ENCODE measurements at places on chromosomes 5 and 9.

- no peak for DNase-seq
Measured at GRCh38 chr5:150082889-150083288, 3.5 kb downstream of the CSF1R start.

DNA sequence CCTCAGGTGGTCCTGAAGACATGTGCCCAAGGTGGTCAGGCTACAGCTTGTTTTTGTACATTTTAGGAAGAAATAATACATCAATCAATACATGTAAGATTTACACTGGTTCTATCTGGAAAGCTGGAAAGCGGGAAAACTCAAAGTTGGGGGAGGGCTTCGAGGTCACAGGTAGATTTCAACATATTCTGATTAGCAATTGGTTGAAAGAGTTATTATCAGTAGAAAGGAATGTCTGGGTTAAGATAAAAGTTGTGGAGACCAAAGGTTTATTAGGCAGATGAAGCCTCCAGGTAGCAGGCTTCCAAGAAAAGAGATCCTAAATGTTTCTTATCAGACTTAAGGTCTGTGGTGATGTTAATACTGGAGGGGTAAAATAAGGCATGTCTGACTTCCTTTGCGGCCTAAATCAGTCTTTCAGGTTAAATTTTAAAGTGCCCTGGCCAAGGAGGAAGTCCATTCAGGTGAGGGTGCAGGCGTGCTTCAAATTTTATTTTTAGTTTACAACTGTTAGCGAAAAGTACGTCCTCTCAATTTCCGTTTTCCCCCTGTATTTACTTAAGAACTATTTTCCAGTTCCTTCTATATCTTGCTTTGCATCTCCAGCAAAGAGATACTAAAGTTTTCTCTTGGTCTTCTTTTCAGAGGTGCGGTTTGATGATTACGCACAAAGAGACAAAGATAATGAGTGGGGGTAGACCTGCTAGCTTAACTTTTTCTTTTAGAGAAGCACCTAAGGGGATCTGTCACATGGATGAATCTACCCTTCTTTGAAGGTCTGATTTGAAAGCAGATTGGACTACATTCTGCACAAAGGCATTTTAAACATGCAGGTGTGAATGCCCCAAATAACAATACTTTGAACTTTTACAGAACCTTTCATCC lies 578.6 kb downstream of the RAB3C start:
- DNase-seq: no peak

- DNase-seq: no peak
Measured at GRCh38 chr9:5714501-5715401, 85.8 kb downstream of the RIC1 start.

DNA sequence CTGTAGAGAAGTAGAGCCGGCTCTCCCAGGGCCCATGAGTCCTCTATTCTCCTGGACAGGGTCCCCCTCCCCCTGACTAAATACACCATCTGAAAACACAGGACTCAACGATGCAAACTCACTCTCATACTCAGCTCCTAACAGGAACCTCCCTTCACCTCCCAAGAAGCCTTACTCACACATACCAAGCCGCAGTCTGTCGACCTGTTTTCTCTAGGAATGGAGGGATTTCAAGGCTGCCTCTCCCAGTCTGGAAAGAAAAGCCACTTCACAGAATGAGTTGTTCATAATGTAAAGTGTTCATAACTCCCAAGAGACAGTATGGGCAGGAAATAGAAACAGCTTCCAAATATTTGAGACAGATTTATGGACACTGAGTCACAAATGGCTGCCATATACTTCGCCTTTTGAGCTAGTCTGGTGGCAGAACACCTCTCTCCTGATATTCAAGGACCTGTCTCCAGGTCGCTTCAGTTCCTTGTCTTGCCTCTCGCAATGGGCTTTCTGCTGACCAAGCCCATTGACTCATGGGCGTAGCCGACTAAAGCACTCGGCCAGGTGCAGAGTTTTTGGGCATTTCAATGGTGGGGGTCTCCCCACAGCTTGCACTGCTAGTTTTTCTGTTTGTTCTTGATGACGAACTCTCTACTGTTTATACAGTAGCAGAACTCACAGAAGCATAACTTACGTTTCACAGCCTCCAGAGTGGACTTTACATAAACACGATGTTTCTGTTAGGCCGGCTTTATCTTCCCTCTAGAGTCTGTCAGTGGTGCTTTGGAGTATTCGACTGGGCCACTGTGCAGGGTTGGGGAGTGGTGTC lies 25.0 kb upstream of the IL17B start:
- DNase-seq: no peak

DNA sequence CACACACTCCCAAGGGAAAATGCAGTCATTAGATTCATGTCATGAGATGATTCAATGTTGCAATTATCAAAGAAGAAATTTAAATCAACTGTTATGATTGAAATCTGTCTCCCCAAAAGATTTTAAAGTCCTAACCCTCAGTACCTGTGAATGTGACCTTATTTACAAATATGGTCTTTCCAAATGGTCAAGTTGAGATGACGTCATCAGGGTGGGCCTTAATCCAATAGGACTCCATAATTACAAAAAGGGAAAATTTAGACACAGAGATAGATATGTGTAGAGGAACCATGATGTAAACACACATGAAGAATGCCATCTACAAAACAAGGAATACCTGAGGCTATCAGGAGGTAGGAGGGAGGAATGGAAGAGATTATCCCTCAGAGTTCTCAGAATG lies 221.1 kb downstream of the ISL1 start:
- DNase-seq: no peak

GRCh38 chr9:2545881-2546490 lies 75.6 kb upstream of the VLDLR start:
- no peak for DNase-seq

DNA sequence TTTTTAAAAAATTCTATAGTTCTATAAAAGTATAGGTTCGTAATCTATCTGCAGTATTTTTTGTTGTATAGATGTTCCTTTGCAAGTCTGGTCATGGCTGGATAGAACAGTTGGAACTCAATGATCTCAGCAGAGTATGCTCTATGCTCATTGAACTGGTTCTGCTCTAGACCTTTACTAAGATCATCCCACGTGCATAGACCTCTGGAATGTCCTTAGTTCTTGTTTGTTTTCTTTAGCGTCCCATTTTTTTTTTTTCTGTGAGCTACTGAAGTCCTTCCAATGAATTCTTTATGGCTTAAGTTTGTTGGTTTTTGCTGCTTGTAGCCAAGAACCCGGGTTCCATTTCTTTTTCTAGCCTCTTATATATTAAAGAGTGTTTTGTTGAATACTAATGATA lies 3.5 kb downstream of the TMEM38B start:
- DNase-seq: no peak

GRCh38 chr5:200985-201384 lies 9.7 kb downstream of the LRRC14B start:
- no peak for DNase-seq

All from NCI-H774 (cell line).